ENCODE measurements at places on chromosomes 6 and 20.

- DNase-seq = no peak
Measured at GRCh38 chr20:35497320-35497719, 32.1 kb downstream of the C20orf173 start.

- DNase-seq = peak; percentile 12
Measured at GRCh38 chr20:62740286-62741141, 31.9 kb downstream of the NTSR1 start.

DNA sequence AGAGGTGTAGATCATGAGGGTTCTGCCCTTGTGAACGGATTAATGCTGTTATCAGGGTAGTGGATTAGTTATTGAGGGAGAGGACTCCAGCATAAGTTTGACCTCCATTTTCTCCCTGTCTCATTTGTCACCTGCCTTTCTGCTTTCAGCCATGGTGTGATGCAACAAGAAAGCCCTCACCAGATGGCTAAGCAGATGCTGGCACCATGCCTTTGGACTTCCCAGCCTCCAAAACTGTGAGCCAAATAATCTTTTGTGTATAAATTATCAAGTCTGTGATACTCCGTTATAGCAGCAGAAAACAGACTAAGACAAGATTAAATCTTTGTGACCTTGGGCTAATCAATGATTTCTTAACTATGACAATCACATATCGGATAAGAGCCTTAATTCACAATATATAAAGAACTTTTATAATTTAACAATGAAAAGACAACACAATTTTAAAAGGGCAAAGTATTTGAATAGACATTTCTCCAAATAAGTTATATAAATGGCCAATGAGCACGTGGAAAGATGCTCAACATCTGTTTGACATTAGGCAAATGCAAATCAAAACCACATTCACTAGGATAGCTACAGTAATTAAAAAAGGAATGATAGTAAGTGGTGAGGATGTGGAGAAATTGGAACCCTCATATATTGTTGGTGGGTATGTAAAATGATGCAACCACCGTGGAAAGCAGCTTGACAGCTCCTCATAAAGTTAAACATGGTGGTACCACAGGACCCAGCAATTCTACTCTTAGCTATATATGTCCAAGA lies 45.3 kb upstream of the IFNGR1 start:
- no peak for DNase-seq

DNA sequence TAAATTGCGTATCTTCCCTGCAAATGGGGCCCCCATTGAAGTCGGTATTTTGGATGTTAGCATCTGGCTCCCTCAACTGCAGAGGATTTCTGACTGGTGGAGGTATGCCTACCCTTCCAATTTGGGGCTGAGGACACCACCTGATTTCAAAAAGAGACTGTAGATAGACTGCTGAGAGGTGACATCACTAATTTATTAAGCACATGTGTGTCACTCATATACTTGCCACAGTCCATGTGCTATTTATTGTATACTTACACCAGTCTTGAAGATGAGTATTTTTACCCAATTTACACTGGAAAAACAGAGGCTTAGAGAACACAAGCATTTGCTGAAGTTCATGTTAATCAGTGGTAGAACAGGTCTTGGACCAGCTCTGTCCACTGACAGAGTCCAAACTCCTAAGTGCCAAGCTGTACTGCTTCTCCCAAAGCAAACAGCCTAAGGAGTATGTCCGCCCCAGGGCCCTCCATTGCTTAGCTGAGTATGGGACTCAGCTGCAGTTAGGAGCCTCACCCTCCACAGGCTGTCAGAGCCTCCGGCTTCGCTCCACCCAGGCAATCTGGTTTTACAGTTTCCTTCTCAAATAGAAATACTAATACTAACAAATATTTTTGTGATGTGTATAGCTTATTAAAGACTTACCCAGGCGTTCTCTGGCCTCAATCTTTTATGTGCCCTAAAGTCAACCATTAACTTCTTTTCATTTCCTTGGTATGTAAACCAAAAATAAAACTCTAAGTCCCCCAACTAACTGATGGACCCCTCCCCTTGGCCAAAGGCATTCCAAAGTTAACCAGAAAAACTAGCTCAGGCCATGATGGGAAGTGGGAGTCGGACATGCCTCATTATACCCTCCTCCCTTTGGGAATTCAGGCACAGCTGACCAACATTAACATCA lies 17.5 kb downstream of the RIN2 start:
- peak; percentile 97 for DNase-seq

- no peak for DNase-seq
Measured at GRCh38 chr20:57682184-57683101, 27.4 kb downstream of the PMEPA1 start.

DNA sequence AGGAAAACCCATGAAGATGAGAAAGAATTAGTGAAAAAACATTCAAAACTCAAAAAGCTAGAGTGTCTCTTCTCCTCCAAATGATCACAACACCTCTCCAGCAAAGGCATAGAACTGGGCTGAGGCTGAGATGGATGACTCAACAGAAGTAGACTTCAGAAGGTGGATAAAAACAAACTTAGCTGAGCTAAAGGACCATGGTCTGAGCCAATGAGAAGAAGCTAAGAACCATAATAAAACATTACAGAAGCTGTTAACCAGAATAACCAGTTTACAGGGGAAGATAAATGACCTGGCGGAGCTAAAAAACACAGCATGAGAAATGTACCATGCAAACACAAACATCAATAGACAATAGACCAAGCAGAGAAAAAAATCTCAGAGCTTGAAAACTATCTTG lies 904.1 kb upstream of the MANEA start:
- no peak for DNase-seq

DNA sequence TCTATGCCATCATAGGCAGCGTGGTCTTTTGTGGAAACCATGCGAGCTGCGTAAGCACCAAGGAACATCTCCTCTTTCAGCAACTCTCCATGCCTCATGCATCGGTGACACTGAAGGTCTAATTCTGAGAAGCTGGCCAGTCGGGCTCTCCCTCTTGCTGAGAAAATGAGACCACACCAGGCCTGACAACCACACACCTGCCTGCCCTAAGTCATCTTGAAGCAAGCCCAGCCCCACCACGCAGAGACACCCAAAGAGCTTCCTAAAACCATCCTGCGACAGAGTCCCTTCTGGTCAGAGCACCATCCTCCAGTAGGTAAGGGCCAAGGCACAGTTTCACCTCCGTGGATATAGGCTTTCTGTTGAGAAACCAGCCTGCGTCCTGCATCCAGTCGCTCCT lies 26.6 kb downstream of the PREX1 start:
- DNase-seq = no peak

GRCh38 chr6:141203902-141204575 lies 928.7 kb upstream of the GJE1 start:
- no peak for DNase-seq

DNA sequence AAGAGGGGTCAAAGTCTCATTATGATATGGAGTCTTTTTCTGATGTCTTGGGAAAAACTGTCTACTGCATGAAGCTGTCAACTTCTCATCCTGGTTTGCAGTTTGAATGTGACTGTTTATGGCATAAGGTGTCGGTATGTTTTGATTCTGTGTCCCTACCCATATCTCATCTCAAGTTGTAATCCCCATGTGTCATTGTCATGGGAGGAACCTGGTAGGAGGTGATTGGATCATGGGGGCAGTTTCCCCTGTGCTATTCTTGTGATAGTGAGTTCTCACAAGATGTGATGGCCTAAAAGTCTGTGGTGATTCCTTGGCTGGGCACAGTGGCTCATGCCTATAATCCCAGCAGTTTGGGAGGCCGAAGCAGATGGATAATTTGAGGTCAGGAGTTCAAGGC lies 47.6 kb downstream of the MRAP2 start:
- no peak for DNase-seq

DNA sequence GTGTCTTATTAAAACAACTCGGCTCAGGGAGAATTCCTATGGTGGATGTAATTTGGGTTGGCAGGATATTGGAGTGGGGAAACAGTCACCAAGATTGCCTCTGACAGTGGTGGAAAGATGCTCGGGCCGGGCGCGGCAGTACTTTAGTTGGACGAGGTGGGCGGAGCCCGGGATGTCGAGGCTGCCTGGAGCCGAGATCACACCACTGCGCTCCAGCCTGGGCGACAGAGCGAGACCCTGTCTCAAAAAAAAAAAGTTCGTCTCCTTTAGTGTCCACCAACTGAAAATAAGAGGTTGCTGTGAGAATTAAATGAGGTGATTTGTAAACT lies 621 bp downstream of the NOL7 start:
- DNase-seq = peak; percentile 49

DNA sequence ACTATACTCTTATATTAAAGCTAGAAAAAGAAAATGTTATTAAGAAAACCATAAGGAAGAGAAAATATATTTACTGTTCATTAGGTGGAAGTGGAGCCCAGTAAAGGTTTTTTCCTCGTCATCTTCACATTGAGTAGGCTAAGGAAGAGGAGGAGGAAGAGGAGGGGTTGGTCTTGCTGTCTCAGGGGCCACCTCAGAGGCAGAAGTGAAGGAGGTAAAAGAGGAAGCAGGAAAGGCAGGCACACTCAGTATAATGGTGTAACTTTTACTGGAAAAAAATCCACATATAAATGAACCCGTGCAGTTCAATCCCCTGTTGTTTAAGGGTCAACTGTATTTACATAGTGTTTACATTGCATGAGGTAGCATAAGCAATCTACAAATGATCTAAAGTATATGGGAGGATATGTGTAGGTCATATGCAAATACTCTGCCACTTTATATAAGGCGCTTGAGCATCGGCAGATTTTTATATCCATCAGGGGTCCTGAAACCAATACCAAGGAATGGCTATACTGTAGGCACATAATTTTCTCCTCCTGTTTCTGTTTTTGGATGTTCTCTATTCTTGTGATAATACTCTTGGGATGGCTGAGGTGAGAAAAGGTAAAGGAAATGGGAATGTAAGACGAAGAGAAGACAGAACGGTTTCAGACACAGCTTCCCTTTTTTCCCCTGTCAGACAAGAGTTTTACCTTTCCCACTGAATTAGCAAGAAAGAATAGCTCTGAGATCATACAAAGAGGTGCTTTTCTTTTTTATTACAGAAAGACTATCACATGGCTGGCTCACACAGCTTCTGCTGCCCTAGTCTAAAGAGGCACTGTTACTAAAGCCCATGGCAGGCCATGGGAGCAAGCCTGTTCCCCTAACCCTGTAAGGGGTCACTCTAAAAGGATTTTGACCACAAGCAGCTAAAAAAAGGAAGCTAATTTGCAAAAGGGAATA lies 59.9 kb downstream of the NUDT3 start:
- peak; percentile 16 for DNase-seq

DNA sequence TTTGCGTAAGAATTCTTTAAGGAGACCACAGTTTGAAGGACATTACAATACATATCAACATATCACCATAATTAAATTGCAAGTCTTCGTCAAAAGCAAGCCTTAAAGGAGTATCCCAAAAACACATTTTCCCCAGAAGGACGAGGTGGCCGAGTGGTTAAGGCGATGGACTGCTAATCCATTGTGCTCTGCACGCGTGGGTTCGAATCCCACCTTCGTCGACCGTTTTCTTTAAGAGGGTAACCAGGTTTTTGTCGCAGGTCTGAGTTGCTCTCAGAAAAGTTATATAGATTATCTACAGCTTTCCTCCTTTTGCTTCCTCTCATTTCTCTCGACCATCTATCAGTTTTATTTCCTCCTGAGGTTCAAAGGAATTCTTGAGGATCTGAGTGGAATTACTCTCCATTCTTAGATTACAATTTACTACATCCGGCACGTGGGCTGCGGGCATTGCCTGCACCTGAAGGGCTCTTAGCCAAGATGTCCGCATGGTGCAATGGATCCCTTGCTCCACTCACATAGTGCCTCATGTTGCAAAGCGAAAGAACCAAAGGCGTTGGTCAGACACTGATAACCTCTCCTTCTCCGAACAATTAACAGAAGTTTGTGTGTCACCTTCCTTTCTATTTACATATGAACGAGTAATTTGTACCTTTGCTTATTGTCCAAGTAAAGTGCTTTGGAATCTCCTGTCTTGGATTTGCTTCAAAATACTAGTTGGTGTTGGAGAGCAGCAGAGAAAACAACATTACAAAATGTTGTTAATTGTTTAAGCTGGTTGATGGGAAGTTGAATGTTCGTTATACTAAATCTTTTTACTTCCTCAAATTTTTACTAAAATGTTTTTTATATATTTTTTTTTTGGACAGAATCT lies 14.0 kb downstream of the POM121L2 start:
- no peak for DNase-seq

GRCh38 chr20:48787861-48788375 lies 39.9 kb downstream of the PREX1 start:
- DNase-seq = peak; percentile 72

DNA sequence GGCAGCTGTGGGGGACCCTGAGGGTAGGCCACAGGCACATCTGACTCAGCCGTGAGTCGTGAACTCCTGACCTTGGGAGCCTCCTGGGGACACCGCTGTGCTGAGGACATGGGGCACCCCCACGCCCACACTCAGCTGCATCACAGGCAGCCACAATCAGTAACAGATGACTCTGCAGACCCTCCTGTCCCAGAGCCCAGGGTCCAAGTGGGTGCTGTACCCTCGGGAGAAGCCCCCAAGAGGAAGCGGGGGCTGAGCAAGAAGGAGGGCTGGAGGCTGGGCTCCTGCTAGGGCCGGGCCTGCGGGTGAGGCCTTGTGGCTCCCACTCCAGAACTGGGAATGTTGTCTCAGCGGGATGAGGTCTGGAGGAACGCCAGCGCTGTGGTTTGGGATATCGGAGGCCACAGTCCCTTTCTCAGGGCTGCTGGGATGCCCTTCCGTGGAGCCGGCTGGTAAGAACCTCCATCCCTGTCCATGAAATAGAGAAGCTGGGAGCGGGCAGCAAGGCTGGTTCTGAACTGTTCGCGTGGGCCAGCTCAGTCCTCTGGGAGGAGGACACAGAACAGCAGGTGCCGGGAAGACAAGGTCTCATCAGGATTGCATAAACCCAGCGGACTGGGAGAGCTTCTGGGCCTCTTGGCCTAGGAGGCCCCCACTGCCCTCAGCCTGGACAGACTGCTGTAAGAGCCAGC lies 3.1 kb upstream of the LAMA5 start:
- DNase-seq = peak; percentile 28

GRCh38 chr6:153511896-153512496 lies 380.9 kb upstream of the RGS17 start:
- peak; percentile 72 for DNase-seq

GRCh38 chr6:52577022-52577777 lies at the start of gene TRAM2:
Gene TRAM2, minus strand, starts transcription at chr6:52577060. Its CDS starts 145 bp downstream, at chr6:52576915.
- DNase-seq = peak; percentile 76

DNA sequence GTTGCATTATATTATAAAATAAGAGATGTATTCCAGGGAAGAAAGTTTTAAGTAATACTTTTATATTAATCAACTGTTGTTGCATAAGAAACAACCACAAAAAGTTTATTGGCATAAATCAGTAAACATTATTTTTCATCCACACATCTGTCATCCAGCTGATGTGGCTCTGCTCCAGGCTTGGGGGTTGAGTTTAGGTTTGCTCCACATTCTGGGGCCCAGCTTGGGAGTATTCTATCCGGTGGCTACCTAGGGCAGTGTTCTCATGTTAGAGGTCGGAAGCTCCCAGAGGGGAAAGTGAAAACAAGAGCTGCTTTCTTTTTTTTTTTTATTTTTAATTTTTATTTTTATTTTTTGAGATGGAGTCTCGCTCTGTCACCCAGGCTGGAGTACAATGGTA lies 728.4 kb upstream of the FLRT3 start:
- DNase-seq = no peak

- DNase-seq = no peak
Measured at GRCh38 chr20:34567892-34568865, 9.7 kb downstream of the MAP1LC3A start.

- DNase-seq = no peak
Measured at GRCh38 chr20:51439160-51439689, 103.3 kb downstream of the NFATC2 start.

GRCh38 chr6:38476888-38477287 lies 162.8 kb downstream of the BTBD9 start:
- DNase-seq = no peak

- no peak for DNase-seq
Measured at GRCh38 chr20:46773680-46774079, 64.2 kb downstream of the SLC2A10 start.
